ENCODE measurements at places on chromosomes 2 and 18.
A peak's percentile ranks its signal among the peaks of the same experiment; 100 is the strongest.

DNA sequence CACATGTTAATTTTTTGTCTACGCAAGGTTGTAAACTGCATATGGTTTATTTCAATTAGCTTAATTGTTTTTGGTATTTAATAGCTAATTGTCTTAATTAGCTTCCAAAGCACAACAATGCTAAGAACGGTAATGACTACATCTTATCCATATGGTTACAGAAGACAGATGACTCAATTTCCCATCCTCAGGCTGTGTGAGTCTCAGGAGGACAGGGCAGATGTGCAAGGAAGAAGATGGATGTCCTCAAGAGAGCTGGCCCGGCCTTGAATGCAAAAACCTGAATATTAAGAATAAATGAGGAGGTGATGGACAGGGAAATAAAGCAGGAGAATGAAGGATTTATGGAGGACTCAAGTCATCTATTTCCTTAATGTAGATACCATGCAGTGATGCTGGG, 31.4 kb downstream of the SLC4A3 start:
- DNase-seq, result no peak

GRCh38 chr18:49481317-49481716, 5.7 kb downstream of the C18orf32 start:
- no peak for DNase-seq

DNA sequence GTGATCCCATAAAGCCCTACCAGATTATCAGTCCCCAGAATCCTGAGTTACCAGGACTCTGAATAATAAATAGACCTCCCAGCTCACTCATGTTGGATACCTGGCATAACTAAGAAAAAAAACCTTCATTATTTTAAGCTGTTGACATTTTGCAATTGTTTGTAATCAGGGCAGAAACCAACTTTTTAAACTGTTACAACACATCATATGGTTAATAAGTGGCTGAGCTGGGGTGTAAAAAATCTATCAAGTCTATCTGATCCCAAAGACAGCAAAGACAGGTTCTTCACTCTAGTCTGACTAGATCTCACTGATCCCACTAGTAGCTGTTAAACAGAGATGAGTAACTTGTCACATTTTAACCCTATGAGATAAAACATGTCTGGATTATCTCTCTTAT, 370.3 kb downstream of the RIT2 start:
- DNase-seq, result no peak

DNA sequence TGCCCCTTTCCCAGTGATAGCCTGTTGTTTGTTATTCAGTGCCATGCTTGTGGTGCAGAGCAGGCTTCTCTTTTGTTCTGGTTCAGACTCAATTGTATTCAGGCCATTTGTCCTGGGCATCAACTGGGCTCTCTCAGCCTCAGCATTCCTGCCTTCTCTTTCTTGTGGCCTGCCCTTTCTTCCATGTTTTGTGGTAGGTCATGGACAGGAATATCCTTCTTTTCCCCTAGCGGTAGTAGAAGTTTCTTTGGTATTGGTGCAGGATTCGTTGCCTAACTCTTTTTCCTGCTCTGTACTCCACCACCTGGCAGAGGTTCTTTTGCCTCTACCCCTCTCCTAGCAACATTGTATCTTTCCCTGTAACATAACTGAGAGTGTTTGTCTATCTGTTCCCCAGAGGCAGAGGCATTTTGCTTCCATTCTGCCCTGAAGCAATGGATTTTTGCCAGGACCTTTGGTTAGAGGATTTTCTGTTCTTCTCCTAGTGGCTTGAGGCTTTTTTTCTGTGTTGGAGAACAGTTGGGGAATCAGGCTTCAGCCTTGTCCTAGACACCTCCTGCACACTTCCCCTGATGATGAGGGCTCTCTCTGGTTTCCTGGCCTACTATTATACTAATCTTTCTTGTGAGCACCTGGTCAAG, 68.5 kb downstream of the NCOA1 start:
- peak; percentile 1 for DNase-seq

- DNase-seq, result peak; percentile 1
These were observed 83.9 kb downstream of the ARHGEF4 start for GRCh38 chr2:130920415-130921163.

DNA sequence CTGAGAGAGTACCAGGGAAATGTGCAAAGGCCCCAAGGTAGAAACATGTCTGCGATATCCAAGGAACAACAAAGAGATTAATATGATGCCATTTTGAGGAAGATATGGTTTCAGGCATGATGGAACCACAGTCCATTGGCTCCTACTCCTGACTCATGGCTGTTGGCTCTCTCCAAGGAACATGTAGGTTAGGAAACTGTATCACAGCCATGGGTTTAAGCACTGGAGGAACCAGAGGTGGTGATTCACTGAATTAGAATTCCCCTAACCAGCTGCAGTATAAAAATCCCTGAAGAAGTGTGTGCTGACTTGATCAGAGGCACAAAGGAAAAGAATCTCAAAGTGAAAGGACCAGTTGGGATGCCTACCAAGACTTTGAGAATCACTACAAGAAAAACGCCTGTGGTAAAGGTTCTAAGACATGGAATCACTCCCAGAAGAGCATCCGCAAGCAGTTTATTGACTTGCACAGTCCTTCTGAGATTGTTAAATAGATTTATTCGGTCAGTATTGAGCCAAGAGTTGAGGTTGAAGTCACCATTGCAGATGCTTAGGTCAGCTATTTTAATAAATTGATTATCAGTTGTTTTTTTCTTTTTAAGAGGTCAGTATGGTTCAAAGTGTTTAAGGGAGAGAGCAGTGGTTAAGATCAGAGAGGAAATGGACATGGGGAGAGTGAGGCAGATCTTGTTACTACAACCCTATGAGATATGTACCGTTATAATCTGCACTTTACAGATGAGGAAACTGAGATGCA, 110.7 kb upstream of the OTX1 start:
- no peak for DNase-seq

- no peak for DNase-seq
These were observed 585 bp upstream of the MOB1A start for GRCh38 chr2:74179063-74179865.

DNA sequence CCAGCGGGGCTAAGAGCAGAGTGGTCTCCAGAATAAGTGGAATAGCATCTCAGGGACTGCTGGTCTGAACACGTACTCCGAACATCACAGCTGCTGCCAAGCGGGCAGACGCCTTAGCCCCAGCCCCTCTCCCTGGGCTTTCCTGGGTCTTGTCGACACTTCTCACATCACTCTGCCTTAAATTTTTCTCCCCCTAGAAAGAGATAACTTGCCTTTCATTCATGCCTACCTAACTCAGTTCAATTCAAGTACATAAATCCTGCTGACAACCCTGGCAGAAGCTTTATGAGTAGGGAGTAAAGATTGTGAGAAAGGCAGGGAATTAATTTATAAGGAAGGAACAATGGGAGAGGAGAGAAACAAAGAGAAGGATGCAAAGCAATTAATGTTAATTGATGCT, 202.9 kb upstream of the TNP1 start:
- DNase-seq, result no peak

DNA sequence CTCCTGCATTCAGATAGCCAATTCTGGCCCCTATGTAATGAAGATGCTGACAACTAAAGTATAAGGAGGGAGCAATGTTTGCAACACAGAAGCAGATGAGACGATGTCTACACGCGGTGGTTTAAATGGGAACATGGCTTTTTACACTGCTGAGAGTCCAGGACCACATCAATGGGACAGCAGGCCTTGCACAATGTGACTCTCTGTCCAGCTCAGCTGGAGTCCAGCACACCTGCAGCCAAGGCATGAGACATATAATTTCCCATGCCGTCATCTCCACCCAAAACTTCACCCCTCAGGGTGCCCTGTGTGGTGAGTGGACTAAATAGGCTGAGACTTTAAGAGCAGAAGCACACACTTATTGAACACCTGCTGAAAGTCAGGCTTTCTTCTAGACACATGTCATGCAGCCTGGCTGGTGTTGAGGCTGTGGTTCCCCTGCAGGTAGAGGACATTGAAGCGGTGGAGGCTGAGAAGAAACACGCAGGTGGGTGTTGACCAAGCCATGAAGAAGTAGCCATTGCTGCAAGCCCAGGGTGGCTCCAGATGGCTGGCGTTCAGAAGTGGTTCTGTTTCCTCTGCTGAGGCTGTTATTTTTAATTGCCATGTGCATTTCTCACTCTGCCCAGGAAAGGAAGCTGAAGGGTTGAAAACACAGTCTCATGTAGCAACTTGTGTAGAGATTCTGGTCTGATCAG, 345.6 kb downstream of the MYCN start:
- no peak for DNase-seq

Measured in NCI-H446 treated with DMSO at 0.1 percent for 48 hours (cell line).